NT2/D1 (cell line): ENCODE measurements at places on chromosomes 6 and 20.

- no peak for DNase-seq
Measured at GRCh38 chr20:20366876-20367574, 879 bp upstream of the INSM1 start.

DNA sequence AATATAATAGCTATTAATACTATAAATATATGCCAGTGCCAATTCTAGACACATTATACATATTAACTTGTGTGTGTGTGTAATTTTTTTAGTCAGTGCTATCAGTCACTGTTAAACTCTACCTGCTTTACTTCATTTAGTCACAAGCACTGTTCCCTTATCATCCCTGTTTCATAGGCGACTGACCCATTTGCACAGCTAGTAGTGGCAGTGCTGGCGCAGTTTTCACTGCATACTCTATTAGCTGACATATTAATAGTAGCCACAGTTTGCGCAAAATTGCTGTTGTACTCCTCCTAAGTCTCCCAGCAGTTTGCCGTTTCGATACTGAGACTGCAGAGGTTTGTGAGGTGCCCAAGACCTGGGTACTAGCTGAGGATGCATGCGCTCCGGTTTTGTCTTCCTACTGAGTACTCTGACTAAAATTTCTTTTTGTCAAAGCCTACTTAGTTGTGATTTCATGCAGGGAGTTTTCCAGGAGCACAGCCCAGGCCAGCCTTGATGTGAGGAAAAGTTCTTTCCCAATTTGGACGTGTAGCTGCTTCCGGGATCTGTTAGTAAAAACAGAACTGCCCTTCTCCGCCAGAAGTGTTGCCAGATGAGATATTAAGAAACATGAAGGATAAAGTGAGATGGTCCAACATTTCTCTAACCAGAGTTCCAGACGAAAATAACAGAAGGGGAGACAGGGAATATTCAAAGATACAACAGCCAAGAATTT lies 5.6 kb downstream of the BAG2 start:
- DNase-seq: no peak

GRCh38 chr6:144139817-144140216 lies 10.5 kb upstream of the STX11 start:
- no peak for DNase-seq

GRCh38 chr6:47306887-47307286 lies 2.8 kb downstream of the TNFRSF21 start:
- DNase-seq: no peak

DNA sequence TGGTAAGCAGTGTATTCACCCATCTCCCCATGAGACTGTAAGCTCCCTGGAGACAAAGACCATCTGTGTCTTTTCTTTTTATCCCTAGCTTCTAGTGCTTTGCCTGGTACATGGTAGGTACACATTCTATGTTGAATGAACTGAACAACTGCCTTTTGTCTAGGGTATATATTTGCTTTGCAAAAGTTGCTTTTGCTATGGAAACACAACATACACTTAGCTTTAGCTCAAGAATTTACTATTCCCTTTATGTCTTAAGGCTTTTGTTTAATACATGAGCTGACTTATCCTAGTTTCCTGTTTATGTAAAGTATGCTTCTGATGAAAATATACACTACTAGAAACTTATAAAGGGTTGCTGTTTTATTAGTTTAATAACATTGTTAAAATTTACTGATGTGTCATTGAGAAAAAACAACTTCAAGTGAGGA lies 198.2 kb downstream of the PRL start:
- no peak for DNase-seq

- DNase-seq: no peak
Measured at GRCh38 chr6:166752097-166752496, 125.0 kb upstream of the RPS6KA2 start.

DNA sequence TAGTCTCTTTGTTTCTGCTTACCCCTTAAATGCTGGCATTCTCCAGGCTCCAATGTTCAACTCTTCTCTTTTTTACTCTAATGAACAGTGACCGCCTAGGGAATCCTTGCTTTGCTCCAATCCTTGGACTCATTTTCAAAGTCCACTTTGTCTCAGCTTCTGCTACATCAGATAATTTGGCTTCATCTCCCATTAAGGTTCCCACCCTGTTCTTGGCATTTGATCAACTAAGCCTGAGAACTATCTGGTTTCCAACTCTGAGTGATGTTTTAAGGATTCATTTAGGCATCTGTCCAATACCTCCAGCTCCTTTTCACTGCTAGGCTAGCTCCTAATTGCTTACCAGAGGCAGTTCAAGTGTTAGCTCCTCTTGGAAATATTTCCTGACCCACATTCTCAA lies 64.9 kb downstream of the ME1 start:
- DNase-seq: no peak

DNA sequence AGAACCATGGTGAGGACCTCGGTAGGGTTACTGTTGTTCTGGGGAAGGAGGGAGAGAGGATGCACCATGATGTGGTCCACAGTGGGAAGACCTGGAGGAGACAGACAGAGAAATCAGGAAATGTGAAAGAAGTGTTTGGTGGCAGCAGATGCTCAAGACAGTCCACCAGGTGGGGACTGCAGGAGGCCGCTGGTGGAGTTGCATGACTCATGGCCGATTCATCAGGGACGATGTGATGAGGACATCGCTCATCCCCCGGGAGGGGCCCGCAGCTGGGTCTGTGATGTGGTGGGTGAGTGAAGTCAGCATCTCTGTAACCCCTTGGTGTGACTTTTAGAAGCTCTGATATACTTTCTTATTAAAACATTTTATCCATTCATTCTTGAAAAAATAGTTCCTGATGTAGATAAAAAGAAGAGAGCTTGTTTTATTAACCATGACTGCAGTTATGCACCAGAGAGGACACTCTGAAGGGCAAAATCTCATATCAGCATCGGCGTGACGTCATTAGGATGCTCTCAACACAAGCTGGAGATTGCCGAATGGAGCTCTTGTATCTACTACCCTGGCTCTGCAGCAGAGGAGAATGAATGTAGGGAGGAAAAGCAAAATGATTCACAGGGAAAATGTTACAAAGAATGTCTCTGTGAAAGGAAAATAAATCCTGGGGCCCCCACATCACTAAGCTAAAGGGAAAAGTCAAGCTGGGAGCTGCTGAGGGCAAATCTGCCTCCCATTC lies 71.2 kb downstream of the RAMACL start:
- DNase-seq: no peak

DNA sequence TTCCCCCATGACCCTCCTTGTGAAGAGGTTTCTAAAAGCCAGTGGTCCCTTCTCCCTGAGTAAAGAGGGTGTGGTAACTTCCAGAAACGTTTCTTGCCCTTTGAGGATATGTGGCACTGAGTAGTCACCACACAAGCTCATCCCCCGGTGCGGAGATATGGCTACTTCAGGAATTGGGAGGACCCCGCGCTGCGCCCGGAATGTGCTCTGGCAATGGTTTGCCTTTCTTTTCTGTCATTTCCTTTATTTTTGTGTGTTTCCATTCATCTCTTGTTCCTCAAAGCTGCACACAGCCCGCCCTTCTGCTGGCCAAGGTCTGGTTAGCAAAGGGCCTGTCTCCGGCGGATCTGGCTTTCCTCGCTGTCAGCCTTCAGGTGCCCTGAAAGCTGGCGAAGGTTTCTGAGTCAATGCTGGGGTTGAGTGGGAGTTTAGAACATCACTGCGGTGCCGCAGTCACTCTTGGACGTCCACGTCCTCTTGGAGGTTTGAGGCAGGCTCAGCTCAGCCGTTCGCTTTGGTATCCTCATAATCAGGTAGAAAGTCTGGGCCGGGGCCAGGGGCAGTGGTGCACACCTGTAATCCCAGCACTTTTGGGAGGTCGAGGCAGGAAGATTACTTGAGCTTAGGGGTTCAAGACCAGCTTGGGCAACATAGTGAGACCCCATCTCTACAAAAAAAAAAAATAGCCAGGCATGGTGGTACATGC lies 67.2 kb downstream of the TCP11 start:
- DNase-seq: no peak

DNA sequence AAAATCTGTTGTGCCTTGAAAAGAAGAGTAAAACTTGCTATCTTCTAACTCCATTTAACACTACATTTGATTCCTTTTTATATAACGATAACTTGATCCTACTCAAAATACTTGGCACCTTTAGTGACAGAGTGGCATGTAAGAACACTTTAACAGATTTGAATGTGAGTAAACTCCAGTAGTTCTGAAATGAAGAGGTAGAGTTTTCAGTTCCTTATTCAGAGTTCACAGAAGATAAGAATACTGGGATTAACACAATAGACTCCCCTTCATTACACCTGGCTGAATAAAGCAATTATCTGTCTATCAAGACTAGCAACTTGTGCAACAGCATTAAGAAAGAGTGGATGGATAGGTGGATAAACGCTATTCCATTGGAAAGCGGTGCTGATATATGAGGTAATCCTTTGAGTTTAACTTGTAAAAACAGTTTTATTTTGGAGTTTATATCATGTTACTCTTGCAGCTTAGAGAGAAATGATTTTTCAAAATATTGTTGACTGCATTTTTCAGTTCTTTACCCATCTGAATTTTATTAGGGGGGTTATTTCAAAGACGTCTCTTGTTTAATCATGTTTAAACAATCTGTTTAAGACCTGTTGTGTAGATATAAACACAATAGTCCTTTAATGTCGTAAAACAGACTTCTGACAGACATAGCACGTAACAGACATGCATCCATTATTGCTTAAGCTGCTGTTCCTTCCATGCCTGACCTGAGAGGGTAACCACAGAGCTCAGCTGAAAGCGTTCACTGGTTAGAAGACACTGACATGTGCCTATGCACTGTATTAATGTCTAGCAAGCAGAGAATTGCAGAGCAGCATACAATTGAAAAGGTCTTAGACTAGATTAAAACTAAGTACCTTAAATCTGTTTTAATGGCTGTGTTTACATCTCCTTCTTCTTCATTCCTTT lies 102.4 kb upstream of the SUPT3H start:
- DNase-seq: no peak

DNA sequence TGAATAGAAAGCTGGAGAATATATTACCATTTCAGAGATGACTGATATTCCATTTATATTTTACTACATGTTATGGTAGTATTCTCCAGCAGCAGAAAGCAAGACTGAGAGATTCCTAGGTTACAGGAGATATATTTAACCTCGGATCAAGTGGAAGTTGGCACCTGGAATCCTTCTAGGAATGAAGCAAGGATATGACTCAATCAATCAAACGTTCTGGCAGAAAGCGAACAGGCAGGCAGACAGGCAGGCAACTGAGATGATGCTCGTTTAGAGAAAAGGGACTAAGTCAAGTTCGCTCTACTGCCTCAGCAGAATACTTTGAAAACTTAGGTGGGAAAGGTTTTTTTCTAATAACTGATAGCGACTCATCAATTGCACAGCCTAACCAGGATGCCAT lies 46.2 kb downstream of the PAK5 start:
- DNase-seq: no peak

DNA sequence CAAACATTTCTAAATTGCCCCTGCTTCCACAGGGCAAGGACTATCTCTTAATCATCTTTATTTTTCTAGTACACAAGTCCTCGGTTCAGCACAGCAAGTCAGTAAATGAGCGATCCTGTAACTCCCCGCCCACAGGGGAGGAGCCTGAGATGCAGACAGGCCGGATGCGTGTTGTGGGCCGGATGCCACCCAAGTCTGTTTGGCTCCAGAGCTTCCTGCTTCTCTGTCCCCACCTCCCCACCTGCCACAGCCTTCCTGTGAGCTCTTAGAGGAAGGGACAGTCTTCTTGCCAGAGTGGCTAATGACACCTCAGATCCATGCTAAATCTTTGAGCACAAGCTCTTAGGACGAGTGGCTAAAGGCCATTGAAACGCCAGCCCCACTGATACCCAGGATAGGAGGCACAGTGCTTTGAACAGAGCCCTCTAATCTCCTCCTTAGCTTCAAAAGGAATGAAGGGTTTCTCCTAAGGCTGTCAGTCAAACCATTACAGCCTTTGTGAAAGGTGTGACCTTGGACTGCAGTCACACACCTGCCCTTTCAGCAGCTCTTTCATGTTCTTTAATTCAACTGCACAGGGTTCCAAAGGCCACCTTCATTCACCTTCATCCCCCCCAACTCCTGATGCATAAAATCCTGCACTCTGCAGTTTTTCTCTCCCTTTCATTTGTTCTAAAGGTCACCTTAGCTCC lies 264.3 kb downstream of the TFAP2C start:
- DNase-seq: no peak

GRCh38 chr6:132479131-132479530 lies 33.8 kb downstream of the STX7 start:
- no peak for DNase-seq

DNA sequence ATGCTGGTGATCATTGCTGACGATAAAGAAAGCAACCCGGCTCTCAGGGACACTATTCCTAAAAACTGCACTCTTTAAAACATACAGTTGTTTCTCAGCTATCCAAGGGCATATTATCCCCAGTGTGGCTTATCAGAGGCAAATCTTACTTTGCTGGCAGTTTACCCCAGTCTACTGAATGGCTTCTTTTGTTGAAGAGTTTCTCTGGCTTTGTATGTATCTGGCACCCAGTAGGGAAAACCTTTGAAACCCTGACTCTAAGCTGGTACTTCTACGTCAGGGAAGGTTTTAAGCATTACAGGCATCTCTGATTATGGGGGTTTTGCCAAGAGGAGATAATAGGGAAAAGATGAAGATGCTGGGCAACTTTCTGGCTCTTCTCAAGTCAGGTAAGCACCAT lies 637.6 kb upstream of the CHD6 start:
- DNase-seq: no peak

GRCh38 chr20:37651932-37652331 lies 41.9 kb upstream of the CTNNBL1 start:
- no peak for DNase-seq

GRCh38 chr20:35604449-35604747 lies 11.2 kb upstream of the SPAG4 start:
- no peak for DNase-seq

GRCh38 chr20:49690899-49691620 lies 22.6 kb downstream of the B4GALT5 start:
- no peak for DNase-seq

DNA sequence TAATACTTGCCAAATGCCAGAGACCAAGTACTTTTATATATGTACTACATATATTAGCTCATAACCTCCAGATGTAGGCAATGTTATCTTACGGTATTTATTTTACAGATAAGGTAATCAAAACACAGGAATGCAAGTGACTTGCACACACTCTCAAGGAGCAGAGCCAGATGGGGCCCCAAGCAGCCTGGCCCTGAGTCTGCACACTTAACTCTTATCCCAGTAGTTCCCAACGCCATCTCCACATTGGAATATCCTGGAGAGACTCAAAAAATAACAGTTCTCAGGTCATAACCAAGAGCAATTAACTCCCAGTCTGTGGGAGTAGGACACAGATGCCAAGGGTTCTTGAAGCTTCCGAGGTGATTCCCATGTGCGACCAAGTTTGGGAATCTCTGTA lies 398.7 kb downstream of the PHF3 start:
- DNase-seq: no peak

- no peak for DNase-seq
Measured at GRCh38 chr6:17361013-17361412, 32.4 kb upstream of the CAP2 start.

- DNase-seq: no peak
Measured at GRCh38 chr6:46440641-46441040, 50.6 kb downstream of the RCAN2 start.

DNA sequence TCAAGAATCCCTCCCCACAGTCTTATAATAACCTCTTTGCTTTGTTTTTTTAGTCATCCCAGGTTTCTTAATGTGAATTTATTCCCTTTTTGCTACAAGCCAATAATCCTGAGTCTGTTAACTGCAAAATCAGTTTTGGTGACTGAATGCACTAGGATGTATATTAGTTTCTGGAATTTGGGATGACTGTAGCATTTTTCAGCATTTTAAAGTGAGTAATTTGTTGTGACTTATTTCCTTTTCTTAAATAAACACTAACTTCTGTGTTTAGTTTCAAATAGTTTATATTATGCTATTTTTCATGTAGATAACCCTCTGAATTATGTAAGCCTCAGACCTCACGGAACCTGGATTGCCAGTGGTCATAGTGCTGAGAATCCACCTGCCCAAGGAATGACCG lies 5.5 kb downstream of the CST1 start:
- DNase-seq: no peak
